ENCODE measurements at places on chromosomes 2 and 18.

DNA sequence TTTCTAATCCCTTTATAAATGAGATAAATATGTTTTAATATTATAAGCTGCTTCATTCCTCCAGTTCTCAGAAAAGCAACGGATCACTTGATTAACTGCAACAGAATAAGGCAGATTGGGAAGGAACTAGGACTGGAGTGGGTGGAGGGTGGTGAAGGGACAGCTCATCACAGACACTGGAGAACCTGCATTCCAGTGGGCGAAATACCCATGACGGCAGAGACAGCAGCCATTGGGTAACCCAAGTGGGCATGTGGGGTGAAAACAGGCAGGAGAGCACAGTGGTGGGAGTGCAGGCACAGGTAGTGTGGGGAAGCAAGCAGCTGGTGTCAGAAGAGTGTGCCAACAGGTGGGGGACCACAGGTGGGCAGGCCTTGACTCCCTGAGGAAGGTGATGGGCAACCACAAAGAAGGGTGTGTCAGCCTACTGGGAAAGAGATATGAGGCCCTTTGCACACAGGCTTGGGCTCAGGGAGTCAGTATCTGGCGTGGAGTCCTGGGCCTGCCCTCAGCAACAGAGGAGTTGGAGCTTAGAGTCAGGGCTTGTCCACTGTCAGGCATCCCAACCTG lies 27.2 kb downstream of the DPYSL5 start:
- no peak for DNase-seq

DNA sequence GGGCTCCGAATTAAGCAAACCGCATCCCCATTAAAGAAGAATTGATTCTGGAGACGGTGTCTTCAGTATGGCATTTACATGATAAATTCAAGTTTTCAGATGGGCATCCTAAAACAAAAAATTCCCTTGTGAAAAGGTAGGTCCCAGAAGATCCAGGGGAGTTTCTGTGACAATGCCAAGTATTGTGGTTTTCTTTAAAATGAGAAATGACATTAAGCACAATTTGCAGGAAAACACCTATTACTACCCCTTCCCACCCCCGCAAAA lies 689 bp upstream of the YWHAQ start:
- DNase-seq, result no peak

DNA sequence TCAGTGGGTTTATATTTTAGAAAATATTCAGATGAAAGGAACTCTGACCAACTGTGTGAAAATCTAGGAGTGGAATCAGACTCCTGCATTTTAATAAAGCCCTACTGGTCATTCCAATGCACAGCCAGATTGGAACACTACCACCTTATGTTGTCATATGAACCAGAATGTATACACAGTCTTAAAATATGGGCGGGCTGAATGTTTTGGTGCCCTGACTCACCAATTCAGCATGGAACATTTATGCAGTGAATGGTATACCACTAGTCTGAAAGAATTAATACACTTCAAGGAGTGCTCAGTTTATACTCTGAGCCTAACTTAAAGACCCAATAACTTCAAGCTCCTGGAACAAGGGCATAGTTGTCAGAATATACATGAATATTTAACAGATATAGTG lies 280.9 kb upstream of the TCF4 start:
- DNase-seq, result no peak

- no peak for DNase-seq
These were observed 29.6 kb upstream of the IL1R1 start for GRCh38 chr2:102112692-102113665.

GRCh38 chr2:47309952-47310800 lies 92.8 kb upstream of the MSH2 start:
- no peak for DNase-seq

GRCh38 chr2:47767497-47767844 lies 15.5 kb upstream of the MSH6 start:
- DNase-seq, result no peak

DNA sequence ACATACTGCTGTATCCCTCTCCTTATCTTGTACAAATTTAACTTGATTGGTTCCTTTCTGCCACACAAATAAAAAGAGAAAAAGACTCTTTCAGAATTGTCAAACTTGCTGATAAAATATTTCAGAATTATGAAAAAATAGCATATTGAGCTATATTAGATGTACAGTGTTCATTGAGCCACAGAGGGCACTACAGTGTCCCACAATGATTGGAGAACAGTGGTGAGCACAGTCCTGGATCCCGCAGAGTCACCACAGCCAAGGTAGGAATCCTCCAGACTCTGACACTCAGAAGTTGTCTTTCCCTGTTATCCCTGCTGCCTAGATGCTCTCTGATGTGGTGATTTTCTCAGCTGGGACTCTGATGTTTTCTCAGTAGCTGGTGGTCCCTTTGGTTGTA lies 1281.3 kb upstream of the ZEB2 start:
- DNase-seq, result no peak

GRCh38 chr2:39142904-39143605 lies 22.2 kb upstream of the SOS1 start:
- DNase-seq, result no peak

- no peak for DNase-seq
These were observed 268.5 kb downstream of the HAUS1 start for GRCh38 chr18:46372670-46373069.

GRCh38 chr2:45839508-45840251 lies 188.2 kb downstream of the PRKCE start:
- DNase-seq, result peak; percentile 88

GRCh38 chr2:33494155-33494779 lies 17.8 kb downstream of the RASGRP3 start:
- no peak for DNase-seq

- no peak for DNase-seq
These were observed 152.0 kb downstream of the EVA1A start for GRCh38 chr2:75408771-75409170.

- DNase-seq, result no peak
These were observed 89.3 kb downstream of the MBD5 start for GRCh38 chr2:148110184-148110583.

DNA sequence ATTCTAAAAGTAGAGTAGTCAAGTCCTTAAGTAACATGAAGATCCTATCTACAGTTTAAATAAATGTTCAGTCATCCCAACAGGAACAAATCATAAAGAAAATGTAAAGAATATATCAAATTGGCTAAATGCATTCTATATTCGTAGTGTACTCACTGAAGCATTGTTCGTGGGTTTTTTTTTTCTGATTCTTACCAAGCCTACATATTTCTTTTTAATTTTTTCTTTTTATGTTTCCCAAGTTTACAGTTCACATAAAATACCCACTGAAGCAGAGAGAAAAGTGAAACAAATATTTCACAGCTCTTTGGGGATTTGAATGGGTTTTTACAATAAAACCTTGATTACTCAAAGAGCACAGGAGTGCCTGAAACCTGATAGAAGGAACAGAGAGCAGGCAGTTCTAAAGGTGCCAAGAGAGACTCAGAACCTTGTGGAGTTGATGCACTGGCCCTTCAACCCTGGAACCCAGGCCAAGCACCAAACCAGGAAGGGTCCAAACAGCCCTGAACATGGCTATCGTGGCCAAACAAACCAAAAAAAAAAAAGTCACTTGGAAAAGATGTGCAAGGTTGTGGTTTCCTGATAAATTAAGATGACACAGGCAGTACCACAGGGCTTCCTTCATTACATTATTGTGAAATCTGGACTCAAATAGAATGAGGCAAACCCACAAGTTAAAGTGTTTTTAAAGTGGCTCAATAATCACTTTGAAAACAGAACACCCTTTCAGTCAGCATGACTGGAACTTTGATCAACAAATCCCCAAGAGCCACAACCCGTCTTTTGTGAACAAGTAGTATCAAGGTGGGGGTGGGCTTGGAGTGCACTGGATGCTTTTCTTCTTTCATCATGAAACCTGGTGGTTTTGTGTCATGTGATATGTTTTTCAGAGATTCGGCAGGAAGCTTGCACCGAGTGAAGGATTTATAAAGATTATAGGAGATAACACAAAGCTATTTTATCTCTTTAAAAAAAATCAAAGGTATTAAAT lies 245.0 kb upstream of the FN1 start:
- no peak for DNase-seq

GRCh38 chr2:127651381-127651809 lies 5.4 kb downstream of the GPR17 start:
- no peak for DNase-seq

- no peak for DNase-seq
These were observed 209.3 kb downstream of the TDRD15 start for GRCh38 chr2:21332993-21333625.

DNA sequence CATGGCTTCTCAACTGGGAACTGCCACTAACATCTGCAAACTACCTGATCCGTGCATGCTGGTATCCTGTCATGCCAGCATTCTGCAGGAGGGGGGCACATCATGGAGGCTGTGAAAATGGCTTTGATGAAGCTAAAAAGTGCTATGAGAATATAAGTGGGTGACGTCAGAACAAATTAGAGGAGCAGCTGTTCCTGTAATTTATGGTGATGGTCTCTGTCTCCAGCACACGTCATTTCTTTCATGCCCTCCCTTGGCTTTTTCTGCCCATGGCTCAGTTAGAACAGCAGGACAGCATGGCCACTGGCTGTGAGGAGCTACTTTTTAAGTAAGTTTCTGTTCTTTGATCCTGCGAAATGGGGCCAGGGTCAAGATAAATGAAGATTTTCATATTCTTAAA lies 466.3 kb downstream of the THSD7B start:
- DNase-seq, result no peak

DNA sequence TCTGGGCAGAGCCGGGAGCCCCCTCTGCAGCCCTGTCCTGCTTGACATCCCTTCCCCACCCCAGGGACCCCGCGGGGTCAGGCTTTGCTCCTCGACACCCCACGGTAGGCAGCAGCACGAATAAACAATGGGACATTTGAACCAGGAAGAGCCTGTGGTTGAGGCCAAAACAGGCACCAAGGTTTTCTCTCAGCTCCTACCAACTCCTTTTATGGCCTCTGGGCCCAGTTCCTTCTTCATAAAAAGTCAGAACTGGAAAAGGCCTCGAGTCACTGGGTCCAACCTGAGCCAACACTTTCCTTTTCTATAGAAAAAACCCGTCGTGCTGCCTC lies 20.6 kb downstream of the TEX44 start:
- DNase-seq, result no peak

DNA sequence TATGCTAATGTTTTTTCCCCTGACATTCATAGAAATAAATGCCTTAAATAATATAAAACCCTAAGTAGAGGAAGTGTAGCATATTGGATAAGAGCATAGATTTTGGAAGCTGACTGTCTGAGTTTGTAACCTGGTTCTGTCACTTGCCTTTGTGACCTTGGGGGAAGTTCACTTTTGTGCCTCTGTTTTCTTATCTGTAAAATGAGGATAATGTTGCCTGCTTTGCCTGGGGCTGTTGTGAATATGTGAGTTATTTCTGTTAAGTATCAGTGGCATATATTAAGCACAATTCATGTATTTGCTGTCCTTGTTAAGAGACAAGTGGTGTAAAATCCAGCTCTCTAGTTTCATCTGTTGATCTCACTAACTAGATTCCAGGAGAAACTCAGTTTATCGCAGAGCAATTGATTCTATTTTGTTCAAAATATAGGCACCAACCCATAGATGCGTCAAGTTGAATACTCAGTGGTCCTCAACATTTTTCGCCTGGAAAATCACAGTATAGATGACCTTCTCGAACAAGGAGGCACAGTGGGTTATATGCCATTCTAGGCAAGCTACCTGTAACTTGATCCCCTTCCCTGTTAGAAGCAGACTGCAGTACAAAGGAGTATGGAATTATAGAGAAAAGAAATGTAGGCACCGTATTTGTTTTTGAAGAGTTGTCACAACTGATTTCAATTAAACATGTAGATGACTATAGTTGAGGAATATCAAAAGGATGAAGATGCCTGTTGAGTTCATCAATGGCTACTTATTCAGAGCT lies 67.0 kb downstream of the SOCS6 start:
- DNase-seq, result no peak

DNA sequence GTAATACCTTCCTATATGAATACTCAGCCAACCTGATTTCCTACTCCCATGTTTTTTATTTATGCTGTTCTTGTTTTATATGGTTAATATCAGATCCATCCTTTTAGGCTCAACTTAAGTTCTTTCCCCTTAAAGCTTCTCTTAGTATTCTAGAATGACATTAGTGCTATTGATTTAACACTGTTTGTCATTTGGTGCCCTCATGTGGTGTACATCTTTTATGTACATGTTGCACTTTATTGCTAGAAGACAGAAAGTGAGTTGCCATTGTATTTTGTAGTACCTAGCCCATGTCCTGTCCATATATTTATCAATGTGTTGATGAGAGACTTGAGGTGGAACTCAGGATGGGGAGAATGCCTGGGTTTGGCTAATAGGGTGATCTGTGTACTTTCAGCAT lies 2.5 kb downstream of the HTRA2 start:
- peak; percentile 36 for DNase-seq

DNA sequence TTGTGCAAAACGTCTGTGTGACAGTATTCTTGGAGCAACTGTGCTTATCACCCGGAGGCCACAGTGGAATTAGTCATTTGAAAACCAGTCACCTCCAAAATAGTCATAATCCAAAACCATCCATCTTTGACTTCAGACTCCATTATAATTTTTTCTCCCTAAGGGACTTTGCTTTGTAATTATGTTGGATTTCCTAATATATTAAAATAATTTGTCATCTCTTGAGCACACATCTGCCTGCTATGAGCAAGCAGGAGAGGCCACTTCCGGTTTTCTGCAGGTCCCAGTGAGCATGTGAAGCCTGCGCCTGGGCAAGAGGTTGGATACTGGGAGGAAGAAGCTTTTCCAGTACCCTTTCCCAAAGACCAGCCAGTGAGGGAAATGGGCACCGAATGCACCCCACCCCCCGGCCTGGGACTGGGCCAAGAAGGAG lies 57.7 kb downstream of the ODC1 start:
- no peak for DNase-seq

DNA sequence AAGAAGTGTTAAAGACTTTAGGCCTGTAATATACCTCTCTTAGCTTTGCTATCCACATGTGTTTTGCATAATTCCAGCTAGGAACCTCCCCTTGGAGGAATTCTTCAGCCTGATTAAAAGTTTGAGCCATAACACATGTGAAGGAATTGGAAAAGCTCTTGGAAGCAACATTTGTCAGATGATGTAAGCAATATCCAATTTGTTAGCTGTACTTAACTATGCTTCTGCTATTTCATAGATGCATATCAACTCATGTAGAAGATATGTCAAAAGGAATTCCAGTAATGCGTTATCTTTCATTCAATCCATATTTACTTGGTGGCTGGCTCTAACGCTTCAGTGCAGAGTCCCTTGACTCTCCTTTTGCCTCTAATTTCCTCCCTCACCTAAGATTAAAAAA lies 46.2 kb downstream of the PKP4 start:
- DNase-seq, result no peak

DNA sequence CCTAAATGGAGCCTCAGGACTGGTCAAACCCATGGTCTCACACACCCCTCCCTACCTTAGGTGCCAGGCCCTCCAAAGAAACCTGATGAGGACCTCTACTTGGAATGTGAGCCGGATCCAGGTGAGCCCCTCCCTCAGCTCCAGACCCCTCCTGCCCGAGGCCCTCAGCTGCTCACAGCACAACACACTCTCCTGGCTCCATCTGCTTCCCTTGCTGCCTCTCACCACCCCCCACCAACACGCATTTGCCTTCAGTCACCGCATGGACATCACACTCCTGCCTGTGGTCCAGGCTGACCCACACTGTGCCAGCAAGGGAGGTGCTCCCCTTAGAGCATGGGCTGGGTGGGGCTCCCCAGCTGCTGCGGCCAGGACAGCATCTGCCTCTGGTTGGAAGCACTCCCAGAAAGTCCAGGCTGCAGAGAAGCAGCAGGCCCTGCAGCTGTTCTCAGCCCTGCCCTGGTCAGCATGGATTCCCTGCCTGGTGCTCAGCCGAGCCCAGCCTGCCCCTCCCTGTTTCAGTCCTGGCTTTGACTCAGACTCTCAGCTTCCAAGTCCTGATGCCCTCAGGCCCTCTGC lies 15.1 kb downstream of the SH2D6 start:
- peak; percentile 94 for DNase-seq

- no peak for DNase-seq
These were observed 266.5 kb downstream of the EIPR1 start for GRCh38 chr2:3110994-3111666.
